ENCODE measurements at places on chromosomes 7 and 10.

- DNase-seq = no peak
These were observed 223.7 kb downstream of the BUB3 start for GRCh38 chr10:123377883-123378282.

GRCh38 chr10:105189463-105189800, 548.3 kb downstream of the SORCS3 start:
- DNase-seq = no peak

GRCh38 chr7:137771679-137772078, 75.1 kb downstream of the DGKI start:
- DNase-seq = no peak

GRCh38 chr10:76251841-76252671, 820.6 kb downstream of the LRMDA start:
- DNase-seq = no peak

DNA sequence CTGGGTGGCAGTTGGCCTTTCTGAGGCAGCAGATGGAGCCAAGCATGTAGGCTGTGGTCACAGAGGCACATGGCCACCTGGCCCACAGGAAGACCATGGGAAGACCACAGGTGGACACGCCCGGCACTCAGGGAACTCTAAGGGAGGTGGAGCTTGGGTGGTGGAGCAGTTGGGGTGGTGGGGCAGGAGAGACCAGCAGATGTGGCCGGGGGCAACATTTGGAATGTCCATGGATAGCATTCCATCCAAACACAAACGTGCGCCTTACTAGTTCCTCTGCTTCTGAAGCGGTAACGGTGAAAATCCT, 290.9 kb downstream of the PTPRN2 start:
- DNase-seq = no peak

DNA sequence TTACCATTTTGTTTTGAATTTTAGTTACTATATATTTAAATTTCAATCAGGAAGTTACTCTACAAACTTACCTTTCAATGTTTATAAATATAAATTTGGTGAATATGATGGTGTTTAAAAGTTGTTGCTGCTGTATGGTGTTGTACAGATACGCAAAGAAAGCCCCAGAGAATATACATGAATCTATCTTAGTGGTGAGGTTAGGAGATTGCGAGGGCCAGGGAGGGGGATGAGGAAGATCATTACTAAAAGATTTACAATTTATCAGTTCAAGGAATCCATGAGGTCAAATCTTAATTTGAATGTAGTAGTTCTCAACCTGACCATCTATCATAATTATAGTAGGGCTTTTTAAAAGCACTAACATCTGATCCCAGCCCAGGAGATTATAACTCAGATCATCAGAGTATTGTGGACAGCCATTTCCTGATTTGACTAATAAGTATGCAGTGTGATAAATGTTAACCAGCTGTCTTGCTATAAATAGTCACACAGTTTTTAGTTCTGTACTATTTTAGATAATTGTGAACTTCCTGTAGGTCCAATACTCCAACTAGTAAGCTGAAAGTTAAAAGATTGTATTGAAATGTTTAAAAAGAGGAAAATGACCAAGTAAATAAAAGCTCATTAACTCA, 23.6 kb downstream of the FAM3C start:
- DNase-seq = no peak

GRCh38 chr7:16755397-16755796, 1.8 kb downstream of the TSPAN13 start:
- DNase-seq = no peak

DNA sequence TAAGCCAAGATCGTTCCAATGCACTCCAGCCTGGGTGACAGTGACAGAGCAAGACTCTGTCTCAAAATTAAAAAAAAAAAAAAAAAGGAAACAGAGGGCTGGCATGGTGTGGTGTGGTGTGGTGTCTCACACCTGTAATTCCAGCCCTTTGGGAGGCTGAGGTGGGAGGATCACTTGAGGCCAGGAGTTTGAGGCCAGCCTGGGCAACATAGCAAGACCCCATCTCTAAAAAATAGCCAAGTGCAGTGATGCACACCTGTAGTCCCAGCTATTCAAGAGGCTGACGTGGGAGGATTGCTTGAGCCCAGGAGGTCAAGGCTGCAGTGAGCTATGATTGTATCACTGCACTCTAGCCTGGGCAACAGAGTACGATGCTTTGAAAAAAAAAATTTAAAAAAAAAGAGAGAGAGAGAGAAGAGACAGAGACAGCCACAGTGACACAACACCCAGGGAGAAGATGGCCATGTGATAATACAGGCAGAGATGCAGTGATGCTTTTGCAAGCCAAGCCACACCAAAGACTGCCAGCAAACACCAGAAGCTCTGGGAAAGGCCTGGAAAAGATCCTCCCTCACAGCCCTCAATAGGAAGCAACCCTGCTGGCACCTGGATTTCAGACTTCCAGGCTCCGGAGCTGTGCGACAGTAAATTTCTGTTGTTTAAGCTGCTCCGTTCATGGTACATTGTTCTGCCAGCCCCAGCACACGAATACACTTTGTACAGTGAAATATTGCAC, 19.3 kb upstream of the SRRM3 start:
- no peak for DNase-seq
